ENCODE measurements at places on chromosomes 11 and 22.

GRCh38 chr11:79940165-79940564 lies 499.3 kb upstream of the TENM4 start:
- DNase-seq, result no peak

DNA sequence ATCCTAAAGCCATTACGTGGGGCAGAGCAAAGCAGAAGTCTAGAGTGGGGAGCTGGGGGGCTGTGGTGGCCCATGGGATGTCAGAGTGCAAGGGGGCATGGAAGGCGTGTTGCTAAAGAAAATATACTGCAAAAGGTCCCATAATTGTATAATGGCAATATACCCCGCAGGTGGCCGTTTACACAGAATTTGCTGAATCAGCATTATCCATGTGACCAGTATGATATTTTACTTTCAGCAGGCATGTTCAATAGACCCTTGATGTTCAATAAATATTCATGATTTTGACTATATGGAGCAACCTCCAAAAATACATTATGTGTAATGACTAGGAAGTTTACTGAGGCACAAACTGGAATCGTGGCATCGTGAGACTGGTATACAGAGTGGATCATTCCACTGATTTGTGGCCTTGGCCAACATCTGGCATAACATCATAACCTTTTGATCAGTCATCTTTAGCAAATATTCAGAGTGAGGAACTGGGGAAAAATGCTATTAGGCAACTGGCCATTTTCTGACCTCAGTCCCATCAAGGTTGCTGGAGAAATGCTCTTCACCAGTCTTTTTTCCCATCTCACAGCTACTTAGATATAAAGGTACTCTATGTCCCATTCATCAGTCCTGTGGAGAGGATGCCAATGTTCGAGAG lies 29.3 kb upstream of the PPP2R1B start:
- no peak for DNase-seq

GRCh38 chr11:33347490-33348125 lies 90.4 kb downstream of the HIPK3 start:
- no peak for DNase-seq

DNA sequence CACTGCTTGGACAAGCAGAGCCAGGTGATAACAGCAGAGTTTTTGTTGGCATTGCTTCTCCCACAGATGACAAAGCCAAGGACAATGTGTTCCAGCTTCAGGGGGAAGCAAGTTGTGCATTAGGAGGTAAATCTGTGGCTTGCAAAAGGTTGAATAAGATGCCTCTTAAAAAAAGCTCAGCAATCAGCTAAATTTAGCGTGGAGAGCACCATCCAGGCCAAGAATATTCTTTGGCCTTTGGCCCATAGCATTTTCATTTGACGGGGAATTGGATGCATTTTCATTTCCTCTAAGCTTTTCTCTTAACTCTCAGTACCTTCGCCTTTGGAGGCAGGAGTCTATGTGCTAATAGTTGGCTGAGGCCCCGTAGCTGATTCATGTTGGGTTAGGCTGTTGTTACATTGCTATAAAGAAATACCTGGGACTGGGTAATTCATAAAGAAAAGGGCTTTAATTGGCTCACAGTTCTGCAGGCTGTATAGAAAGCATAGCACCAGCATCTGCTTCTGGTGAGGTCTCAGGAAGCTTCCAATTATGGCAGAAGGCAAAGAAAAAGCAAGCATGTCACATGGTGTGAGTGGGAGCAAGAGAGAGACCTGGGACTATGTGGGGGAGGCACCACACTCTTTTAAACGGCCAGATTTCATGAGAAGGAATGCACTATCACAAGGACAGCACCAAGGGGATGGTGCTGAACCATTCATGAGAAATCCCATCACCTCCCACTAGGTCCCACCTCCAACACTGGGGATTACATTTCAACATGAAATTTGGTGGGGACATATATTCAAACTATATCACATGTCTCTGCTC lies 350.1 kb upstream of the C11orf87 start:
- no peak for DNase-seq

DNA sequence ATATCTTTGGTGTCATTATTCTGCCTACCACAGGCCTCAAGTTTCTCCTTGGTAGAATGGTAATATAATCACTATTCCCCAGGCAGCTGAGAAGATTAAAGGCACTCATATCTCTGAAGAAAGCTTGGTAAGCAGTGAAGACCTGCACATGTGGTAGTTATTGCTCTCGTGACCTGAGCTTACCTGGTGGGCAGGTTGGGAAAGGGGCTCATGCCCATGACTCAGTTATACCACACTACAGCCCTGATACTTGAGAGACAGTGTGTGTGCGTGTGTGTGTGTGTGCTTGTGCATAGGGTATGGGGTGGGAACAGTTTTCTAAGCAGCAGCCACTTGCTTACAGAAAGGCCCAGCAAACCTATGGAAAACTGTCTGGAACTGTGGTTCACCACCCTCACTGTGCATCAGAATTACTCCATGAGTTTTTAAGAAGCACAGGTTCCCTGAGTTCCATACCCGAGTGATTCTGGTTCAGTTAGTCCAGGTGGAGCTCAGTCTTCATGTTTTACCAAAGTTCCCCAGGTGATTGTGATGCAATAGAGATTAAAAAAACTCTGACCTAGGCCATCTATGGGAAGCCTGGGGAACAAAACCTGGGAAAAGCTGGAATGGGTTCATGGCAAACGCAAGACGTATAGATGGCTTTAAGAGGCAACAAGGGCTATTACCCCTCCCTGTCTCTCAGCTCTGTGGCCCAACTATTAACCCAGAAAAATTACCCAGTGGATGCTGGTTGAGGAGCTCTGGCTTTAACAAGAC lies 79.0 kb upstream of the ZBED5 start:
- no peak for DNase-seq

DNA sequence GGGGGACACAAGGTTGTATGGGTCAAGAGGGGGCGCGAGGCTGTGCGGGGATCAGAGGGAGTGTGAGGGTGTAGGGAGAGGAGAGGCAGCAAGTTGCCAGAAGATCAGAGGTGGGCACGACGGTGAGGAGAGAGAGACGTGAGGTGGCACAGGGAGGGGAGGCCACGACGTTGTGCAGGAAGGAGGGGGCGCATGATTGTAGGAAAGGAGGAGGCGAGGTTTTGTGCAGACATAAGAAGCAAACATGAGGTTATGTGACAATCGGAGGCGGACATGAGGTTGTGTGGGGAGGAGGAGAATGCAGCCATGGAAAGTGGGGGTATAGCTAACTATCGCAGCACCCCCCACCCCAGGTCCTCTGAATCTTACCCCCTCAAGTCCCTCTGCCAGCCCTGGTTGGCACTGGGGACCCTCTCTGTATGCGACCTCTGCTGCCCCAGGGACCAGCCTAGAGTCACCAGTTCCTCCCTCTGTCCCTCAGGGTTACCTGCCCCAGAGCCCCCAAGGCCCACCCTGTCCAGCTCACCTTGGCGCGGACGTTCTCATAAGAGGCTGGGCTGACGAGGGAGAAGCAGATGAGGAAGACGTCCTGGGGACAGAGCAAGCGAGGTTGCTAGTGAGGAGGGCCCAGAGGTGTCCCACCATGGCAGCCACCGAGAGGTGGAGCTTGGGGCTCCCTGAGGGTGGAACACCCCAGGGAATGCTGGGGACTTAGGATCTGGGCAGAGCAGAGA lies 12.5 kb downstream of the RAC2 start:
- DNase-seq, result peak; percentile 73

- DNase-seq, result peak; percentile 97
These were observed at the start of gene TRIOBP for GRCh38 chr22:37696657-37697537. Gene TRIOBP, plus strand, starts transcription at chr22:37697048. Its CDS starts 4,318 bp downstream, at chr22:37701366.

DNA sequence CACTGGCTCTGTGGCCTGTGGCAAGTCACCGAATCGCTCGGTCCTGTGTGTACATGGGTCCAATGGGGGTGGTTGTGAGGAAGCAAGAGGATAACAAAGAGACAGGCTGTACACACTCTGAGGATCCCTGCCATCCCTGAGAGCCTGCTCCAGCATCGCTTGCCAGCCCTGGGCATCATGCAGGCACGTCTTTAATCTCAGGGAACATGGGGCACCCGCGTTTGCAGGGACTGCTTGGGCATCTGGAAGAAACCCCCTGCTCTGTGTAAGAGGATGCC lies 1.3 kb upstream of the C1QTNF5 start:
- no peak for DNase-seq

DNA sequence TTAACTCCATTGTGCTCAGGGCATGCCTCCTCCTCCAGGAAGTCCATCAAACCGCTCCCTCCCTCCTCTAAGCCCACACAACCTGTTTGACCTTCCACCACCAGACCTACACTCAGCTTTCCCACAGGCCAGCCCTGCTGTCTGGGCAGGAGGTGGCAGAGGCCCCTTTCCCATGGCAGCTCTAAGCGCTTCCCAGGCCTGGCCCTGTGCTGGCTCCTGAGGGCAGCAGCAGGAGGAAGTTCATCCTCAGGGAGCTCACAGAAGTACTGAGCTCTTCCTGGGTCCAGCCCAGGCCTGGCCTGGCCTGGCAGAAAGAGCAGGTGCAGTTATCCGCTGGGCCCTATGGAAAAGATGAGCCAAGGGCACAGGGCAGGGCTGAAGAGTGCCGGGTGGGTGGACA lies 31.4 kb downstream of the ARAP1 start:
- DNase-seq, result no peak

DNA sequence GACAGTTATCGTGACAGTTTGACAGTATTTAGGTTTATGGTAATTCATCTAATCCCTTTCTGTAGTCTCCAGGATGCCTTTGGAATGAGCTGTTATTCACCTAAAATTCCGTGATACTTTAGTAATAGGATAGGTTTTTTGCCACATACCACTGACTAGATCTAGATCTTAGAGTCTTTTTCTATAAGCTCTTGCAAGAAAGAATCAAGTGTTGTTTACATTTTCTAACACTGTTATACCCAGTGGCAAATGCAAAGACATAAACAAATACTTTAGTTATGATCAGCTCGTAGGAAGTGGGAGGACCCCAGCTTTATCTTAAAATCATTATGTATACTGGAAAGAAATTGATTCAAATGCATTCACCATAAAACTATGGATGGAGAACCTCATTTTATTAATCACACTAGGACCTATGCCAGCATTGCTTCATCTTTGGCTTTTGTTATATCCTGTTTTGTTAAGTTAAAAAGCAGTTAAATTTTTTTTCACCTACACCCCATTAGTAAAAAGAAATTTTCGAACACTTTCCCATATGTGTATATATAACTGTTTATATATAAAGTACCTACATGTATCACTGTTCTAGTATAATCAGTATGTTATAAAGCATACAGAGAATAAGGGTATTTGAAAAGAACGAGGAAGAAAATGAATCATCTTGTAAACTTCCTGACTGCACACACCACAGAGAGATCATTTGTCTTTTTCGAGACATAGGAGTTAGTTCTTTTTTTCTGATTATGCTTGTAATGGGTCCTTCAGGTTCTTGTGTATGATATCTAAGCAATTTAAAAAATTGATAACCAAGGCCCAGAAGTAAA lies 60.9 kb downstream of the PDHX start:
- DNase-seq, result no peak

- DNase-seq, result no peak
These were observed 84.0 kb downstream of the DHCR7 start for GRCh38 chr11:71364176-71364671.

GRCh38 chr11:28596816-28597215 lies 488.6 kb downstream of the METTL15 start:
- no peak for DNase-seq

GRCh38 chr22:19285831-19286230 lies 5.7 kb downstream of the CLTCL1 start:
- DNase-seq, result no peak

DNA sequence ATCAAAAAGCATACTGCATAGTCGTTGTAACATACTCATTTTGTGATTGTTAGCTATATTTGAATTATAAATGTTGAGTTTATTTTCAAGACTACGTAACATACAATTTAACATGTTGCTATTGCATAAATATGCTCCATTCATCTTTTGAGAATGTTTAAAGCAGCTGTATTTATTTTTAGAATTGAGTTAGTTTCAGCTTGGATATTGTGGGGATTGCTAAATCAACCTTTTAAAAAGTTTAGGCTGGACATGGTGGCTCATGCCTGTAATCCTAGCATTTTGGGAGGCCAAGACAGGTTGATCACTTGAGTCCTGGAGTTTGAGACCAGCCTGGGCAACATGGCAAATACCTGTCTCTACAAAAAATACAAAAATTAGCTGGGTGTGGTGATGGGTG lies 288.1 kb downstream of the DYNC2H1 start:
- no peak for DNase-seq

- DNase-seq, result peak; percentile 15
These were observed 22.3 kb upstream of the TESMIN start for GRCh38 chr11:68773521-68774193.

DNA sequence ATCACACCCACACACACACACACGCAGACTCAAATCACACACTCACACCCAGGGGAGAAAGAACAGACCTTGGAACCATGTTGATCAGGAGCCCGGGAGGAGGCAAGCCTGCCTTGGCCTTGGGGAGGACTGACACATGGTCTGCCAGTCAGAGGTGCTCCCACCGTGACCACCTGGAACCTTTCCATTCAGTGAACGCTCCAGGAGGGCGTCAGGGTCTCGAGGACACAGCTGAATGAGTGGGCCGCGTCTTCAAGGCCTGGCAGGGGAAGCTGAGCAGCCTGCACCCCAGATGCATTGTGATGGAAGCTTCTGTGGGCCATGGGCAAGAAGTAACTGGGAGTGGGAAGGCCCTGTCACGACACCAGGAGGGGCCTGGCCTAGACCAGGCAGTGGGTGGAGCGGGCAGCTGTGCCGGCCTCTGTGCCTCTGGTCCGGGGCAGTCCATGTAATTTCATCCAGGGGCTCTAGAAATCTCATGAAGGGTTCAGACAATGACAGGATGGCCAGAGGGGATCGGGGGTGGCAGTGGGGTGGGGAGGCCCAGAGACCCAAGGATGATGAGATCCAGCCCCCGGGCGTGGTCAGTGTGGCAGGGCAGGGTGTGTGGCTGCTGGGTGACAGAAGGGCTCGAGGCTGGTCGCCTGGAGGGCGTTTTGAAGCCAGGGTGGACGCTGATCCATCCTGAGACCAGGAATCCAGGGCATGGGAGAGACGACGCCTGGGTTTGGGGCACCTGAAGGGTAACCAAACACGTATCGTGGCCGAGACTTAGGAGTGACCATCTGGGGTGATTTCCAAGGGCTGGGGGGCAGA lies 53.7 kb downstream of the IGF2 start:
- DNase-seq, result no peak

GRCh38 chr11:60858731-60859464 lies 3.1 kb upstream of the PTGDR2 start:
- peak; percentile 36 for DNase-seq

GRCh38 chr11:18270102-18270501 lies 4.0 kb downstream of the SAA1 start:
- no peak for DNase-seq

DNA sequence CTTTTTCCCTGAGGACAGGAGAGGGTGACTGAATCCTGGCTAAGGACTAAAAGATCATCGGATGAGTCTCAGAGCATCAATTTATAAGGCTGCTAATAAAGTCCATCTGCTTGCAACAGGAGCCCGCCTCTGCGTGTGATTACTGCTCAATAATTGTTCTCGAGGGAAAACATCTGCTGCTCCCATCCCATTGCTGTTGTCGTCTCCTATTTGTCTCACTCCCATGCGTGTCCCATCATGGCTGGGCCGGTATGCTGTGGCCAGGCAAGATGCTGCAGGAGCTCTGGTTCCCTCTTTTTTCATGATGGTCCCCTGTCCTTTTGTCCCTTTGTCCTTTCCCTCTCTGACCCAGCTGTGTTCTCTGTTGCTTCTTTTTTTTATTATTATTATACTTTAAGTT lies 121.2 kb downstream of the SPATA19 start:
- DNase-seq, result no peak

Data from posterior vena cava (tissue), 2 donors.